IMR-90 (cell line): ENCODE measurements at places on chromosomes 11 and 22. TPM values are rescaled to one million over a fixed set of nuclear protein-coding genes. Genes with fewer than 3 reads are reported as not detected.

DNA sequence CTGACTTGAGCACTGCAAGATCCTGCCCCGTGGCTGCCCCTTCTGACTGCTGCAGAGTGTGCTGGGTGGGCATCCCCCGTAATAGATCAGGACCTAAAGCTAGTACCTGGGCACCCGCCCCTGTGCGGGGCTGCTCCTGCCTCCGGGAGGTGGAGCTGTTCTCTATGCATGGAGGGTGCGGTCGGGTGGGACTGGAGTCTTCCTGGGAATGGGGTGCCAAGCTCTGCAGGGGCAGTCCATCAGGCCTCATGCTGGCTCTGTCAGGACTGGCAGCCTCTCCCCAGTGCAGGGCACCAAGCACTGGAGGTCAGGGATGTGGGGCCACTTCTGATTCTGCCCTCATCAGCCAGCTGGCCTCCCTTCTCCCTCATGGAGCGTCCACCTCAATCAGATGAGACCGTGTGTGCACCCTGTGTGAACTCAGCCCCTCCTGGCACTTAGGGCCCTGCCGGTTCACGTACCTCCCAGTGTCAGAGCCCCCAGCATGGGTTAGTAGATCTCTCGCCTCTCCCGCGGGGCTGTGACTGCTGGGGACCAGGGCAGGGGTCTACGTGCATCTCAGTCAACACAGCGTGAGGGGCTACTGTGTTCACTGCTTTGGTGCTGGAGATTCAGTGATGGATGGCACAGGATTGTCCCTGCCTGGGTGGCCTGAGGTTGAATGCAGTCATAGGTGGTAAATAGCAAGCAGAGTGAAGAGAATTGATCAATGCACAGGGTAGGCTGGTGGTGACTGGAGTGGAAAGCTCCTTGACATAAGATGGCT, 30.8 kb downstream of the MPPED1 start:
- H3K4me3 ChIP-seq: no peak overlapping the region
- peaks cover 4% of the 10 kb centered on the region; the same call in 1 of the 2 replicates for H3K27me3 ChIP-seq
- H3K27ac ChIP-seq: no peak overlapping the region
- no peak for DNase-seq
- no peaks in the 10 kb centered on the region for H3K36me3 ChIP-seq

GRCh38 chr11:77322926-77323590, 21.6 kb upstream of the GDPD4 start:
- H3K36me3 ChIP-seq: no peaks in the 10 kb centered on the region
- no peak overlapping the region for H3K27ac ChIP-seq
- peaks cover 3% of the 10 kb centered on the region for H3K4me1 ChIP-seq
- peak; percentile 57 for DNase-seq
- no peaks in the 10 kb centered on the region for H3K27me3 ChIP-seq

DNA sequence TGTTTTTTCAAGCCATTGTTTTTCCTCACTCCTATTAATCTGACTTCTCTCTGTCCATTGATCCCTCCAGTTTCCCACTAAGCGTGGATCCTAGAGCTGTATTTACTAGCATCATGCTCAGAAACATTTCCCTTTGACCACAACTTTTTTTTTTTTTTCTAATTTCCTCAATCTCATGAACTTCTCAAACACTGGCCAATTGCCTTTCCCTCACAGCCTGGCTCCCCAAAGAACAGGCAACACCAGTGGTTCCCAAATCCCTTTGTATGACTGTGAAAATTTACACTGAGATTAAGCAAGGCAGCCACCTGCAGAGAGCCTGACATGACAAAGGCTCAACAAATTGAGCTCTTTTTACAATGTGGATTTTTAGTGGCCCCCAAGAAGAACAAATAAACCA, 1.4 kb upstream of the TPP1 start:
- H3K4me3 ChIP-seq: no peak overlapping the region
- no peak for DNase-seq
- H3K36me3 ChIP-seq: peaks cover 30% of the 10 kb centered on the region
- peaks cover 7% of the 10 kb centered on the region for H3K4me1 ChIP-seq
- no peaks in the 10 kb centered on the region for H3K27me3 ChIP-seq
- H3K27ac ChIP-seq: no peak overlapping the region

DNA sequence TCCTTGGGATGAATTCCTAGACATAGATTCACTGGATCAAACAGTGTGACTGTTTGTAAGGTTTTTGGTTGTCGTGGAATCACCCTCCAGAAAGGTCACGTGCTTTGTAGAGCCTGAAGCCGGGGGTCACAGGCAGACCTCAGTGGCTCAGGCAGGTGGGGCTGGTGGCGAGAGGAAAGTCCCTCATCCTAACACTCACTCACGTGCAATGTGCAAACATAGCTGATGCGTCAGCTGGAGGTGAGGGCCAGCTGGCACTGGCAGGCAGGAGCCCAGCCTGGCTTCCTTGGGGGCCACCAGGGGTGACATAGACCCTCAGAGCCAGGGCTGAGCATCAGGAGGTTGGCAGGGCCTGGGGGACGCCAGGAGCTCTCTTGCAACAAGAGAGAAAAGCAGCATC, 90.0 kb downstream of the ARHGAP8 start:
- no peak overlapping the region for H3K4me3 ChIP-seq
- no peak overlapping the region for H3K27ac ChIP-seq
- no peak for DNase-seq
- no peaks in the 10 kb centered on the region for H3K36me3 ChIP-seq

DNA sequence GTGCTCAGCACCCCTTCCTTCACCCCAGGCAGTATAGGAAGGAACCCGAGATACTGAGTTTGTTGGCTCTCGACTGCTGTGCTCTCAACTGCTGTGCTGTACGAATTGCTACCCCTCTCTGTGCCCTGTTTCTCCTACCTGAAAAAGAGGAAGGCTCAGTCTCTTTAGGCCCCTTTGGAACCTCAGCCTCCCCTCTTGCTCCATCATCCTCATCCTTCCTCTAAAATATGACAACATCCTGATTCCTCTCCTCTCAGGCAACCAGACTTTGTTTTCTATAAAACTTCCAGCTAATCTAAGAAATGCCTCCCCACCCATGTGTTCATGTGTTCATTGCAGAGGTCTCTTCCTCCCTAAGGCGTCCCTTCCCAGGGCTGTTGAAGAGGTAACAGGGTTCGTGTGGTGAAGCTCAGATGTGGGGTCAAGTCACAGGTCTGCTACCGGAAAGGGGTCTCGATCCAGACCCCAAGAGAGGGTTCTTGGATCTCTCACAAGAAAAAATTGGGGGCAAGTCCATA, 35.5 kb upstream of the CD82 start:
- no peak overlapping the region for H3K27ac ChIP-seq
- no peaks in the 10 kb centered on the region for H3K4me1 ChIP-seq
- H3K4me3 ChIP-seq: no peak overlapping the region
- H3K27me3 ChIP-seq: peaks cover 16% of the 10 kb centered on the region

DNA sequence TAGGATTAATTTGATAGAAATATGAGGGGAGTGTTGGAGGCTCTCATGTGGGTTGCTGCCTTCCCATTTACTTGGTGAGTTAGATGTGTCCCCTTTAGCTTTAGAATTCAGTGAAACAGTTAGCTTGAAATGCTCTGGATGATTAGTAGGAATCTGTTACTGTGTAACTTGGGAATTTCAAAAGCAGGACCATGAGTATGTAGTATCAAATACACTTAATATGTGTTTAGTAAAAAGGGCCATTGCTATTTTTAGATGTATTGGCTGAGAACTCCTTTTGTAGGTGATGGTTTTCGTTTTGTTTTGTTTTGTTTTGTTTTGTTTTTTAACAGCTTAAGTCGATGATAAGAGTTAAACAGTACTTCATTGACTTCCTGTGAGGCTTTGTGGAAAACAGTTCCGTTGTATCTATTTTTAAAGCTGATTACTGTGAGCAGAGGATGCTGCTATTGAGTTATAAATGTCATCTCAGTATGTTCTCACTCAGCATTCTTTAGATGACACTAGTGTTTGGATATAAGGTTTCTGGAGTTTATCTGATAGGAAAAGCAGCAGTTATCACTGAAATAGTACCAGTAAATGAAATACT, 53.5 kb downstream of the MCAM start:
- peaks cover 15% of the 10 kb centered on the region for H3K4me1 ChIP-seq
- H3K36me3 ChIP-seq: no peaks in the 10 kb centered on the region; the same call in none of the 2 replicates
- no peak overlapping the region for H3K4me3 ChIP-seq
- DNase-seq: peak; percentile 12
- no peak overlapping the region for H3K27ac ChIP-seq

GRCh38 chr11:77617892-77618291, 19.7 kb downstream of the CLNS1A start:
- peak overlapping the region; percentile 24 for H3K27ac ChIP-seq
- peaks cover 17% of the 10 kb centered on the region for H3K36me3 ChIP-seq
- peaks cover 5% of the 10 kb centered on the region for H3K4me1 ChIP-seq

DNA sequence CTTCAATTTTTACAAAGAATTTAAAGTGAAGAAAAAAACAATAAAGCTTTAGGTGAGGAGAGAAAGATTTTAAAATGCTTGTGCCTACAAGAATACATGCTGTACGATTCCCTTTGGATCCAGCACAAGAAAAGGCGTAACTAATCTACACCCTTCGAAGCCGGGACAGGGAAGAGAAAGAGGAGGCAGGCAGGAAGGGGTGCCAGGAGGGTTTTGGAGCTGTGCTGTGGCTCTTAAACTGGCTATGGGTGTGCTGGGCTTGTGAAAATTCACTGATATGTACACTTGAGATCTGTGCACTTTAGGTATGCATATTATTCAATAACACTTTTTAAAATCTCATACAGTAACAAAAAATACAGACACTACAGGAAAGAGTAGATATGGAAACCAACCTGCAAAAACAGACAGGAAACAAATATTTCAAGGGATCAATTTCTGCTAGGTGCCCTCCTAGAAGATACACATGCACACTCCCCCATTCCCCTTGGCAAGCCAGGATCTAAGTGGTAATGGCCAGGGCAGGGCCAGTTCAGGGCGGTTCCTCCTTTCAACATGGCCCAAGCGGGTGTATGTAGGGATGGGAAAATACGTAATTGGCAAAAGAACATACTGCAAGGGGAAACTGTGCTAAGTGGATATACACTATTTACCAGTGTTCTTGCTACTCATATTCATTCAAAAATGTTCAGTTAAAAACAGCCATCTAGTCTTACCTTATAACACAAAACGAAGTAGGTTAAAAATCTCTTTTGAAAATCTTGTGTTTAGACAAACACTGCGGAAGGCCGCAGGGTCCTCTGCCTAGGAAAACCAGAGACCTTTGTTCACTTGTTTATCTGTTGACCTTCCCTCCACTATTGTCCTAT, 54.2 kb downstream of the PACSIN2 start:
- no peak for DNase-seq
- H3K27ac ChIP-seq: peak overlapping the region; percentile 71; the same call in 1 of the 2 replicates
- no peak overlapping the region for H3K4me3 ChIP-seq
- H3K4me1 ChIP-seq: peaks cover 24% of the 10 kb centered on the region
- no peaks in the 10 kb centered on the region for H3K27me3 ChIP-seq
- H3K36me3 ChIP-seq: peaks cover 3% of the 10 kb centered on the region; the same call in 1 of the 2 replicates

GRCh38 chr11:79046366-79046765, 394.5 kb downstream of the TENM4 start:
- H3K36me3 ChIP-seq: no peaks in the 10 kb centered on the region
- peak; percentile 13 for DNase-seq

Gene IGLL1
- total RNA-seq: not detected in 2 replicates

Gene RTN4RL2
- not detected in 2 replicates for total RNA-seq

Gene SOX6
- 7.7 and 12.5 TPM in 2 replicates for total RNA-seq

Gene IFTAP
- total RNA-seq: 15.8 and 34.7 TPM in 2 replicates
